ENCODE measurements at places on chromosomes 13 and 19.

GRCh38 chr13:113901642-113902041, 37.8 kb upstream of the GAS6 start:
- no peak for DNase-seq

GRCh38 chr13:23616228-23616627, 46.0 kb downstream of the TNFRSF19 start:
- no peak for DNase-seq

DNA sequence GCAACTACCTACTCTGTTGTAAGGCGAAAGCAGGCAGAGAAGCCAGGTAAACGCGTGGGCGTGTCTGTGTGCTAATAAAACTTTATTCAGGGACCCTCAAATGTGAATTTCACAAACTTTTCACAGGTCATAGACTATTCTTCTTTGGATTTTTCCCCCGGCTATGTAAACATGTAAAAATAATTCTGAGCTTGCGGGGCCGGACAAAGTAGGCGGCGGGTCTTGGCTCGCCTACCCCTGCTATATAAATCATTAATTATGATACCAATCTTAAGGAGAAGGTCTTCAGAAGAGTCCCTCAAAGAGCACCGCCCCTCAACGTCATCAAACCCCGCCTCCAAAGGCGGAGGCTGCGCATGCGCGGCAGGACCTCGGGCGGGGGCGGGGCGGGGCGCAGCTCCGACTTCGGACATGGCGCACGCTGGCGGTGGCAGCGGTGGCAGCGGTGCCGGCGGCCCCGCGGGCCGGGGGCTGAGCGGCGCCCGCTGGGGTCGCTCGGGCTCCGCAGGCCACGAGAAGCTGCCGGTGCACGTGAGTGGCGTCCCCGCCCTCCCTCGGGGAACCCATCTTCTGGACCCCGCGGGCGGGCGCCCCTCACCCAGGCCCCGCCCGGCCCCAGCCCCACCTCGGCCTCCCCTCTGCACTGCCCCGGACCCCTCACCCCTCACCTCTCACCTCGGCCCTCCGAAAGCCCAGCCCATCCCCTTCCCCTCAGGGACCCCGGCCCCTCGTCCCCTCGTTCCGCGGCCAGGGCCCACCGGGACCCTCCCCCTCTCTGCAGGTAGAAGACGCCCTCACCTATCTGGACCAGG, at the start of gene SIN3B:
SIN3B (plus strand) TSS at position 389 of the 812 bp plus-strand sequence; CDS start at position 412, 23 bp downstream.
- DNase-seq = peak; percentile 92

DNA sequence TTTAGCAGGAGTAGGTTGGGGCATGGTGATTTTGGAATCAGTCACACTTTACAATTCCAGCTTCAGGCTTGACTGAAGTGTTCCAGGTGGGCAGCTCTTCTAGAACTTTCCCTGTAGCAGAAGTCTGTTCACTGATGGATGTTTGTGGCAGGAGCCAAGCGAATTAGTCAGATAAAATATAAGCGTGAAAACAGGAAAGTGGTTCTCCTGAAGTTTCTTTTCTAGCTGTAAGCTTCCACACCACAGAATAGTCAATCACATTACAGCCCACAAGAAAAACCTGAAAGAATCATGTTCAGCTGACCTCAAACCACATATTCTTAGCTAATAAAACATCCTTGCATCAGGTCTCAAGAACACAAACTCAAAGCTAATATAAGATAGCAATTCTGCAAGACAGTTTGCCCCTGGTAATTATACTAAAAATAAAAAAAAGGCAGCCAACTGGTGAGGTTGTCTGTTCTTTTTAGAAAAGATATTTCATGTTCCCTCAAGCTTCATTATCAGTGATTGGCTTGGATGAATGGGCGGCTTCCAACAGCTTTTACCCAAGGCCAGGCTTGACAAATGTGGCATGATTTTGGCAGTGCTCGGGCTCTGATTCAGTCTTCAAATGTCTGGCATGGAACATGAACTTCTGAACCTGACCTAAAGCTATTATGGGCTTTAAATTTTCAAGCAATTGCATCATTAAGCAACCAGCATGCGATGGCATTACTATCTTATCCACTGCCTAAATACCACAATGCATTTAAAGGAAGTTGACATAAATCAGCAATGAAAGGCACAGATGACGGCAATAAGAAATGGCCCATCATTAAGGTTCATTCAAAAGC, 136.8 kb downstream of the DCLK1 start:
- no peak for DNase-seq

DNA sequence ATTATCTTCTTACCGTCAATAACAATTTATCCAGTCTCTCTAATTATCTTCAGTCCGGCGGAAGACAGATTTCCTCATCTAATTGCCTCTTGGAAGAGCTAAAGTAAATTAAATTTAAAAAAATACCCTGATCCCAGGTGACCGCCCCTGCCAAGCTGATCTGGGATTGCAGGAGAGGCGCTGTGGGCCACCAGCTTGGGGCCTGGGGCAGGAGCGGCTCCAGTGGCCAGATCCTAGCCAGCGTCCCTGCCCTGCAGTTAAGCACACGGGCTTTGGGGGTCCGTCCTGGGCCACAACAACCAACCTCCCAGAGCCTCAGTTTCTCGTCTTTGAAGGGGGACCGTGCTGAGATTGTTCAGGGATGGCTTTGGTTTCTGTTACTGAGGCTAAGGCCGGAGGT, 12.4 kb upstream of the TMEM255B start:
- no peak for DNase-seq

GRCh38 chr13:95787356-95788099, 110.6 kb downstream of the DNAJC3 start:
- no peak for DNase-seq

- DNase-seq = no peak
These were observed 132.9 kb downstream of the RAP2A start for GRCh38 chr13:97566907-97567306.

GRCh38 chr19:7533281-7533885, 2.1 kb upstream of the PNPLA6 start:
- no peak for DNase-seq

DNA sequence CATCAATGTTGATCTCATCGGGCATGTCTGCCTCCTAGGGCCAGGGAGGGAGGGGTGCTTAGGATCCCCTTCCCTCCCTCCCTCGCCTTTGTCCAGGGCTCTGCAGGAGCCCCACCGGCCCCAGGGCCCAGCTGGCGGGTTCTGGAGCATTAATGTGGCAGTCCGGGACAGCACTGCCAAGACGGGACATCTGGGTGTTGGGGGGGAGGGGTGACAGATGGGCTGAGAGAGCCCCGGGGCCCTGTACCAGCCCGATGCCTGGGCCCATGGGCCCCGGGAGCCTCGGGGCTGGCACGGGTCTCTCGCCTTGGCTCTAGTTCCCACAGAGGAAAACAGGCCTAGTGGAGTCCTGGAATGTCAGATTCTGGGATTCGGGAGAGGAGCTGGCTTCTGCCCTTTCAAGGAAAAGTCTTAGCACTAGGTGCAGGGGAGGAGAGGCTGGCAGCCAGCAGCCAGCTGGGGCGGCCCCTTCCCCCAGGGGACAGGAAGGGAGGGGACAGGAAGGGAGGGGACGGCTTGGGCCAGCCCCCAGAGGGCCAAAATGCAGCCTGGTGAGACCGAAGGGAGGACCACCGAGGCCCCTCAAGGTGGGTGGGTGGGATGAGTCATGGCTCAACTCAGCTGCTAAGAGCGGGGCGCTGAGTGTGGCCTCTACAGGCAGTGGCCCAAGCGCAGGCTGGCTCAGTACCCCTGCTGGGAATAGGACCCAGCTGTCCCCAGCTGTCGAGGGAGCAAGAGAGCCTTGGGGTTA, 3.1 kb downstream of the PPP1R14A start:
- no peak for DNase-seq

- DNase-seq = peak; percentile 46
These were observed 11.7 kb downstream of the PRR36 start for GRCh38 chr19:7862413-7862951.

DNA sequence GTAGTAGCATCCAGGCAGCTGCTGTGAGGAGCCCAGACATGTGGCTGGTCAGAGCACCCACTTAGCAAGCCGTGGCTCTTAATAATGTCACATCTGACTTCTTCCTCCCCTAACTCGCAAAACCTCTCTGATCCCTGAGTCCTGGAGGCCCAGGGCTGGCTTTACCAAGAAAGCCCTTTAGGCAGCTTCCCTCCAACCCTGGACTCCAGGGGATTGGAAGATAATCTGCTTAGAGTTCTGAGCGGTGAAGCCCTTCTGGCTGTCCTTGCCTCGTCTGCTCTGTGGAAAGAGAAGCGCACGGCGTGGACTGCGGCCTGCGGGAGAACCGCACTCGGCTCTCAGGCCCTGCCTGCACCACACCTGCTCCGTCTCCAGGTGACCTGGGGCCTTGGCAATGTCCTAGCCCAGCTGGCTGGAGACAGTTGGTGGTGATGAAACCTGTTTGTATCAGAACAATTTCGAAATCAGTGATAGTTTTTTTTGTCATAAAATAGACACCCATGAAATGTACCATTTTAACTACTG, 64.5 kb upstream of the MCF2L start:
- DNase-seq = no peak

DNA sequence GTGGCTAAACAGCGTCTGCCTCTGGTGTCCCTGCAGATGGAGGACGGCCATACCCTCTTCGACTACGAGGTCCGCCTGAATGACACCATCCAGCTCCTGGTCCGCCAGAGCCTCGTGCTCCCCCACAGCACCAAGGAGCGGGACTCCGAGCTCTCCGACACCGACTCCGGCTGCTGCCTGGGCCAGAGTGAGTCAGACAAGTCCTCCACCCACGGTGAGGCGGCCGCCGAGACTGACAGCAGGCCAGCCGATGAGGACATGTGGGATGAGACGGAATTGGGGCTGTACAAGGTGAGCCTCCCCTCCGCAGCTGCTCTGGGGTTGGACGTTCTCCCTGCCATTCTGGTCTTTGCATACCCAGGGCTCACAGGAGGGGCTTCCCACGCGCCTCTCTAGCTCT, 19.9 kb downstream of the UHRF1 start:
- DNase-seq = no peak

- no peak for DNase-seq
These were observed 5.2 kb upstream of the CDC16 start for GRCh38 chr13:114229506-114229905.

DNA sequence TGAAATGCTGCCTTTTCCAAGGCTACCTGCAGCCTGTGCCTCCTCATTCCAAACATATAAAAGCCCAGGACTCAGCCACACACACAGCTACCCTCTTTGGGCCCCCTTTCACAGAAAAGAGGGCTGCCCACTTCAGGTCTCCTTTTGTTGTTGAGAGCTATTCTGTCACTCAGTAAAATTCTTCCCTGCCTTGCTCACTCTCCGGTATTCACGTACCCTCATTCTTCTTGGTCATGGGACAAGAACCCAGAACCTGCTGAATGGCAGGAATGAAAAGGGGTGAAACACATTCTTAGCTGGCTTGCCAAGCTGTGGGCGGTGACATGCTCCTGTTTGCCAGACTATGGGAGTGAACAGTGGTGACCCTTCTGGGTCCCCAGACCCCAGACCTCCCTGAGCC, 338.0 kb upstream of the ATXN8OS start:
- DNase-seq = no peak

- DNase-seq = no peak
These were observed 2.4 kb upstream of the AKAP8L start for GRCh38 chr19:15421136-15421695.

DNA sequence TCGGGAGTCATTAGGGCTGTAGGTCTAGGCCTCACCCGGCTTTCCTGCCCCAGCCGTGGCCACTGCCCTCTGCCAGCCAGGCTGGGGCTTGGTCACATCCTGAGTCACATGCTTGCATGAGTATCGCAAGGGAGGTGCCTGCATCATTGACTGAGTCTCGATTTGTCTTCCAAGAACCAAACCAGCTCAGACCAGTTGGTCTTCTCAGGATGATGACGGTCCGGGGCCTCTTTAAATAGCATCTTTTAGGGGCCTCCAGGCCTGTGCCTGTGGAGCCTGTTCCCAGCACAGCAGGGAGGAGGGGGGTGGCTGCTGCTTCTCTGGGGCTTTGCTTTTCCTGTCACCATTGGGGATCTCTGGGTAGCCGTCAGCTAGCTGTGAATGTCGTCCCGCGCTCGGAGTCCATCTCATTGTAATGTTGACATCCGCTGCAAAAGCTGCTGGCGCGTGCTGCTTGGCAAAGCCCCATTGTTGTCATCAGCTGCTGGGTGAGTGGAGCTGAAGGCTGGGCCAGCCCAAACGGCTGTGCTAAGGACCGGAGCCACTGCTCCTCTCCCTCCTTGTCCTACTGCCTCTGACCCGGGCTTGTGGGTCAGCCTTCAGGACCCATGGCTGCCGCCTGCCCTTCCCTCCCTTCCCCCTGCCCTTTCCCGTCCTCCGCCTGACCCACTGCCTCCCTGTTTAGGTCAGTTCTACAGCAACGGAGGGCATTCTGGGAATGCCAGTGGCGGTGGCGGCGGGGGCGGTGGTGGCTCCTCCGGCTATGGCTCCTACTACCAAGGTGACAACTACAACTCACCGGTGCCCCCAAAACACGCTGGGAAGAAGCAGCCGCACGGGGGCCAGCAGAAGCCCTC, 14.3 kb upstream of the QTRT1 start:
- no peak for DNase-seq

GRCh38 chr19:48000846-48001245, 6.4 kb downstream of the ELSPBP1 start:
- DNase-seq = no peak

- no peak for DNase-seq
These were observed 8.6 kb downstream of the ZNF784 start for GRCh38 chr19:55615543-55616394.

GRCh38 chr13:63605962-63606361, 2190.3 kb upstream of the PCDH20 start:
- no peak for DNase-seq

DNA sequence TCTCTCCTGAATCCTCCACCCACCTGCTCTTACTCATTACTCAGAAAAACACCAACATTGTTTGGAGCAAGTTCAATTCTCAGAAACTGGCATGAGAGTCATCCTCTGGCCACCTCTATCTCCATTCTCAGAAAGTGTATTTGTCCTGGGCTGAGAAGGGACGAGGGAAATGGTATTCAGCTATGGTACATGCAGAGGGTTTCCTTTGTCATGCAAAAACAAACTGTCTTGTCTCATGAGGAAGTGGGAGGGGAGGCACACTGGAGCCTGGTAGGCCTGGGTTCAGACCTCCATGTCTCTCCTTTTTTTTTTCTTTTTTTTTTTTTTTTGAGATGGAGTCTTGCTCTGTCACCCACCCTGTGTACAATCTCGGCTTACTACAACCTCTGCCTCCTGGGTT, 31.9 kb upstream of the LILRA2 start:
- DNase-seq = no peak

DNA sequence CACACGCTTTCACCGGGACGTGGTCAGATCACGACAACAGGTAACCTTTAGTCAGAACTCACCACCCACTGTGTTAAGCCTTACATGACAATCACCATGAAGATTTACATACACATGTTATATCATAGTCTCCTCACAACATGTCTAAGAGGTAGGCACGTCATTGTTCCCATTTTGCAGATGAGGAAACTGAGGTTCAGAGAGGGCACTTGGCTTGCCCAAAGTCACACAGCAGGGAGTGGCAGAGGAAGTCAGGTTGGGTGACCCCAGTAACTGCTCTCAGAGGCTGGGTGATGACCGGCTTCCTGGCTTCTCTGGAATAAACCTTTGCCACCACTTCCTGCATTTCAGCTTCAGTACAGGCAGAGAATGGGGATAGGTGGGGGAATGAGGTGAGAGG, 5.3 kb downstream of the KLK10 start:
- no peak for DNase-seq

GRCh38 chr19:55482156-55482961, 2.6 kb upstream of the NAT14 start:
- DNase-seq = no peak

GRCh38 chr19:39543477-39543857, 3.5 kb upstream of the EID2 start:
- DNase-seq = no peak

- DNase-seq = no peak
These were observed 6.4 kb downstream of the LGALS4 start for GRCh38 chr19:38806371-38806770.
